ENCODE measurements at places on chromosomes 1 and 21.

- DNase-seq, result no peak
These were observed 12.9 kb downstream of the SRRM1 start for GRCh38 chr1:24656046-24656445.

DNA sequence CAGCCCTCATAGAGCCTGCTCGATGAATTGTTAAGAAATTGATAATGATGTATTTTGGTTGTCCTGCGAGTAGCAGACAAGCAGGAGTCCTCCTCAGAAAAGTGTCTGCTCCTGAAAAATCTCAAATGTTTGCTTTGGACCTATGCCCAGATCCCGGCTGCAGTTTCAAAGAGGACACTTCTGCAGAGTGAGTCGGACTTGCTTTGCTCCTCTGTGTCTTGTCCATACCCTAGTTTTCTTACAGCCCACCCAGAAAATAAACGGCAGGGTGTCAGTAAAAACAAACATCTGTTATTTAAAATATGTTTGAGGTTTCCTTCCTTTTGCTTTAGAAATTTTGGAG lies 2.8 kb downstream of the S100A10 start:
- DNase-seq, result no peak

GRCh38 chr1:62613890-62614289 lies 16.6 kb downstream of the ANGPTL3 start:
- DNase-seq, result no peak

- no peak for DNase-seq
These were observed 62.7 kb downstream of the CACHD1 start for GRCh38 chr1:64532646-64533045.

DNA sequence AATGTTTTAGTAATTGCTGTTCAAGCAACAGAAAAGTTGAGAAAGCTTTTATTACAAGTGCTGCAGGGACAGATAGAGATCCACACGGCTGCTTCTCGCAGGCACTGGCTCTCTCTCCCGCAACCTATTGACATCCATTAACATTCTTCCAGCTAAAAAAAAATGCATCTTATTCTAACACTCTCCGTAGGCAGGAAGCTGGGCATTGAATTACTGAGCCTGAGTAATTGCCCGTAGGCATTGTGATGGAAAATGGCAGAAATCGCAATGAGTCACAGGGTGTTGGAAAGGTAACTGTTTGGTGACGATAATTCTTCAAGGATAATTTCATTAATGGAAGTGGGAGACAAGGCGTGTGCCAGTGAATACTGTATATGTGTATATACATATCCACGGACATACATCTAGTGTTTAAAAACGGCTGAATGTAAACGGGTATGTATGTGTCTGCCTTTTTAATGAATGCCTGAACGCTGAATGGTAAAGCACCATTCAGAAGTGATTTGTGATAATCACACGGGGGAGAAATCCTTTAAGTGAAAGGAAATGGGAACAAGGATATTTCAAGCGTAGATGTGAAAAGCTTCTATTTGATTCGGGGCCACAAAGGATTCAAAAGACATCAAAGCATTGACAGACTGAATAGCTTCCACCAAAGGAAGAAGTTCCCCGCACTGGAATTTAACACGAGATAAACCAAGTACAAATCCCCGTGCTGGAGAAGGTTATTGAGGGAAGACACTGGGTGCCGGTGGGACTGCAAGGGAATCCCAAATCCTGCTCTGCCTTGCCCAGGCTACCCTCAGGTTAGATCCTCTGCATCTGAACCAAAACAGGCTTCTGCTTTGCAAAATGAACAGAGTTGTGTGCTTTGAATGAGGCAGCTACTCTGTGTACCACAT lies 567.2 kb downstream of the NPHP4 start:
- DNase-seq, result no peak

- no peak for DNase-seq
These were observed 166.8 kb downstream of the BACH1 start for GRCh38 chr21:29465546-29465945.

- DNase-seq, result no peak
These were observed 207.4 kb upstream of the RUNX1 start for GRCh38 chr21:35256468-35256988.

GRCh38 chr1:173190101-173190936 lies 16.8 kb downstream of the TNFSF4 start:
- DNase-seq, result no peak

GRCh38 chr1:113991467-113991997 lies 12.3 kb downstream of the OLFML3 start:
- DNase-seq, result no peak

DNA sequence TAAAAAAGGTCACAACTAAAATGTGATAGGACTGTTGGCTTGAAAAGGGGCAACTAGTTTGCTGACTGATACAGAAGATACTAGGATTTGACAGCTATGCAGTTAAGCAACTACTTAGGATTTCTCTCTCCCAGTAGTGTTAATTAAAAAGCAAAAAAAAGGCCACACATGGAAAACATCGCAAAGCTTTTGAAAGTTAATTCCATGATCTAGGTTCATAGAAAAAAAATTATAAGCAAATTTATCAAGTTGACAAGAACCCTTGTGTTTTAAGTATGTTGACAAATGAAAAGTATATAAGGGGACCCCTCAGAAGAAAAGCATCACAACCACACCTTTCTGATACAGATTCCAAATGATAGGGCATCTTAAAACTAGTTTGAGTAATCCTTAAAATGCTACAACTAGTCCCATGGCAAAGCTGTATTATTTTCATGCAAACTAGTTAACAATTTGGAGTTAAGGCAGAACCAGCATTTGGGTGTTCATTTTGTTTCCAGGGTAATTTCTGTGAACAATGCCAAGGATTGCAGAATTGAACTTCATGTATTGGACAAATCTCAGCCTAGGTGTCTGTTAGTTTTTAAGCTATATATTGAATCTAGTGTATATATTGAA lies 4.1 kb downstream of the PNRC2 start:
- DNase-seq, result no peak

DNA sequence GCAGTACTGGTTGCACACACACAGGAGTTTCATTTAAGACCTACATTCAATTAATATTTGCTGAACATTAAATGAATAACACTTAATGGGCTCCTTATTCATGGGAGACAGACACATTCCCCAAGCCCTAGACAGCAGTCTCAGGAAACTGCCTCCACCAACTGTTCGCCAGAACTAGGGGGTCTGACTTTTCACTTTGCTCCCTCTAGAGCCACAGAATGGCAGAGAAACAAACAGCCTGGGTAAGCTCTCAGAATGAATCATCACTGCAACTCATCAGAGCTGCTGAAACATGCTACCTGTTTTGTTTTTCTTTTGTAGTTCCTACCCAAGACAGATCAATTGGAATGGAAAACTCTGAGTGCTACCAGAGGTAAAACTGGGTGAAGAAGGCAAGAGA lies 31.7 kb downstream of the ELK4 start:
- no peak for DNase-seq

GRCh38 chr1:119815361-119815760 lies 4.1 kb upstream of the REG4 start:
- DNase-seq, result no peak

DNA sequence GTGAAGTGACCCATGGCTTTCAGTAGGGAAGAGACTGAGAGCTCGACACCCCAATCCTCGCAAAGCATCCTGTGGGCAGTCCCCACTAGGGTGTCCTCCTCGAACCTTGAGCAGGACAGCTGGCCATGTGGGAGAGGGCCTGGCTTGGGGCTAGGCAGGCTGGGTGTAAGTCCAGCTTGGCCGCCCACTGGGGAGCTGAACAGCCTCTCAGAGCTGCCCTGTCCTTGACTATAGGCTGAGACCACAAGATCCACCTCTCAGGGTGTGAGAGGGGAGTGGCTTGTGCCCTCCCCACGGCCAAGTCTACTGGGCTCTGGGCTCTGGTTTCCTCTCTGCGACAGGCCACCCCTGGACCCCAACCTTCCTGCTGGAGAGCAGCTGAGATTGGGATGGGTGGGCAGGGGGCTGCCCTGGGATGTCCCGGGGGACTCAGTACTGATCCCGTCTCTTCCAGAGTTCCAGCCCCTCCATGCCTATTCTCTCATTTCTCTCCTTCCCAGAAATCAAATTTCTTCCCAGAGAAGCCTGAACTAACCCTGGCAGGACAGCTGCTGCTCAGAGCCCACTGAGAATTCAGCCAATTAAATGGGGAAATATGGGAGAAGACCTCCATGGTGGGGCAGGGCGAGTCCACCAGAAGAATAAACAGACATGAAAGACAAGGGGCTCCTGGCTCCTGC lies 282.9 kb downstream of the PTPRU start:
- no peak for DNase-seq

DNA sequence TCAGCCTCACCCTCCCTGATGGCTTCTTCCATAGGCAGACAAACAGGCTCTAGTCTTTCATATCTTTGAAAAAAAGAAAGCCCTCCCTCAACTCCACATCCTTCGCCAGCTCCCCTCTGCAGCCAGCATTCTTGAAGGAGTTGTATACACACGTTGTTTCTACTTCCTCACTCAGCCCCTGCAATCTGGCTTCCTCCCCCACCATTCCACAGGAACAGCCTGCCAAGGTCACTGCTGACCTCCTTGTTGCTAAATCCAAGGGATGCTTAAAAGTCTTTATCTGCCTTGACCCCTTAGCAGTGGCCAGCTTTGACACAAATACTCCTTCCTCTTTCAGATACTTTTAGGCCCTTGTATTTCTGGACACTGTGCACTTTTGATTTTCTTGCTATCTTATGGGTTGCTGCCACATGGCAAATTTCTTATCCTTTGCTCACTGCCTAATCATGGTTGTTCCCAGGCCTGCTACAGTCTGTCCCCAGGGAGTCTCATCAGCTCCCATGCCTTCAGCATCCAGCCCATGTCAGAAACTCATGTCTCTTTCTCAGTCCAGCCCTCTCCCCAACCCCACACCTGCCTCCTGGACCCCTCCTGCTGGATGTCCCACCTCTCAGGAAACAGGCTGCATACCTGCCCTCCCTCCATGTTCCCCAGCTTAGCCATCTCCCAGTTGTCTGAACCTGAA lies 8.3 kb downstream of the FAM229A start:
- no peak for DNase-seq

DNA sequence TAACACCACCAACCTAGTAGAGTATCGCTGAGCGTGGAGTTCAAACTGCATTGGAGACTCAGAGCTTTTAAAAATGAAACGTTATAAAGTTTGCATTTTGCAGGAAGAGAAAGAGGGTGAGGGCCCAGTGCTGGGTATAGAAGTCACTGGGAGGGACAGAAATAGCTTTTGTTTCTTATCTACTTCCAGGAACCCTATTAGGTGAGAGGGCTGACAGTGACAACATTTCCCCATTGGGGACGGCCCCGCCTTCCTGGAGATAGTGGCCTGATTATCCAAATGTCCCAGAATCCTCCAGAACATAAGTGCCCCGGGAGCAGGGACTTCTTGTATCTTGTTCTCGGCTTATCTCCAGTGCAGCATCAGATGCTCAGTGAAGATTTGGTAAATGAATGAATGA lies 574.9 kb downstream of the PTPRU start:
- no peak for DNase-seq

GRCh38 chr1:81999364-81999763 lies 198.6 kb downstream of the ADGRL2 start:
- DNase-seq, result no peak

- no peak for DNase-seq
These were observed 271.4 kb downstream of the FOXD2 start for GRCh38 chr1:47709019-47709871.

DNA sequence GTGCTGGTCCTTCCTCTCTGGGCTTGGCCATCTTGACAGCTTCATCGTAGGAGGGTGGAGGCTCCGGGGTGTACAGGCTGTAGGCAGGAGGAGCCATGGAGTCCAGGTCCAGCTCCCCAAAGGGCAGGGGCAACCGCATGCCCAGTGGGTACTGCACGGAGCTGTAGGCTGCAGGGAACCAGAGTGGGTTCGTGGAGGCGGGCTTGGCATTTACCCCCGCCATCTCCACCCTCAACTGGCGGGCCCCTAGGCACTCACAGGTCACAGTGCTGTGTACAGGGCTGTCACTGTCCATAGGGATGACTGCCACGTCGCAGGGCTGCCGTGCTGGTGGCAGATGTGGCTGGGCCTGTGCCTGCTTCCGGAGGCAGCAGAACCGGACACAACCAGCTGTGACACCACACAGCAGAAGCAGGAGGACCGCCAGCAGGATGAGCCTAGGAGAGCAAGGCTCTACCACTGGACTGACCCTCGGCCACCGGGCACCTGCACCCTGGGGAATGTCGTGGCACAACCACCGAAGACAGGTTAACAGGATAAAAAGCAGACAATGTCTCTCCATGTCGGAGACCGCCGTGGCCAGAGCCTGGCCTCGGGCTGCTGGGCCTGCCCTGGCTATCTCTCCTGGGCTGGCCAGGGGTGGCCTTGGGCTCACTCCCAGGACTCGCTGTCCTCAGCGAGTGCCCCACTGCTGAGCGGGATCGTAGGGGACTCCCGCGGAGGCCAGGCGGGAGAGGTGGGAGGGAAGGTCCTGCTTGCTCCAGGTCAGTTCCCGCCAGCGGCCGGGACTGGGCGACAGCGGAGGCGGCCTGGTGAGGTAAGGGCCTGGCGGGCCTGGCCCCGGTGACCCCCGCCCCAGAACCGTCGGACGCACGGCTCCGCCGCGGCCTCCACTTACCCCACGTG lies 831 bp downstream of the TMEM52 start:
- no peak for DNase-seq

DNA sequence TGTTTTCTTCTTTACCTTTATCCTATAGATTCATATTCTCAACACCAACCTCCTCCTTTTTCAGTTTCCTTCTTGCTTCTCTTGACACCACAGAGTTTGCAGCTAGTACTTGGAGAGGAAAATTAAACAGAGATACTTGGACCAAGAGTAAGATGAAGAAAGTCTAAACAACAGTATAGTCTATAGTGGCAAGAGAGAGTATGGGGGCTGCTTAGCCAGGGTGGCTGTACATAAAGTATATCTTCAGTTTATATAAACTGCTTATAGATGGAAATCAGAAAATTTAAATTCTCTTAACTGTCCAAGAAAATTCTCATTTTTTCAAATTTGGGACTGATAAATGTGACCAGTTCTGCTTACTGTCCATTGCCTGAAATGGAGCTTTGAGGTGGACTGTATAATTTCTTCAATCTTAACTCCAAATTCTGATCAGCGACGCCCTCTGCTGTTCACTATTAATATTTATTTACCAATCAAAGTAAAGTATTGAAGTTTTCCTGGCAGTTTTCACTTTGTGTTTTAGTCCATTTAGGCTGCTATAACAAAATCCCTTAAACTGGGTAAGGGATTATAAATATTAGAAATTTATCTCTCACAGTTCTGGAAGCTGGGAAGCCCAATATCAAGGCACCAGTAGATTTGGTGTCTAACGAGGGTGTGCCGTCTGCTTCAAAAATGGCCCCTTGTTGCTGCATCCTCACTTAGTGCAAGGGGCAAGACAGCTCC lies 14.8 kb upstream of the METTL18 start:
- no peak for DNase-seq
